Left renal pelvis (tissue), 4 donors: ENCODE measurements at places on chromosomes 13 and 19. TPM values are rescaled to one million over a fixed set of nuclear protein-coding genes. Genes with fewer than 3 reads are reported as not detected.

DNA sequence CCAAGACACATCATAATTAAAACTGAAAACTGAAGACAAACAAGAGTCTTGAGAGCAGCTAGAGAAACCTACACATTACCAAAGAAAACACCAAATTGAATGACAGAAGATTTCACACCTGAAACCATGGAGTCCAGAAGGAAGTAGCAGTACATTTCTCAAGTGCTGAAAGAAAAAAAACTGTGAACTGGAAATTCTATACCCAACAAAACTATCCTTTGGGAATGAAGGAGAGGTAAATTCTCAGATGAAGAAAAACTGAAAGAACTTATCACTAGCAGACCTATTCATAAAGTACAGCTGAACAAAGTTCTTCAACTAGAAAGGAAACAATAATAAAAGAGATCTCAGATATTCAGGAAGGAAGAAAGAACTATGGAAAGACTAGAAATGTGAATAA lies 198.7 kb upstream of the ZNF507 start:
- DNase-seq: no peak

GRCh38 chr13:32969516-32969941 lies 46.7 kb upstream of the KL start:
- DNase-seq: no peak

GRCh38 chr13:42071672-42072419 lies 23.4 kb downstream of the DGKH start:
- DNase-seq: no peak

The MBD3L2 gene
- not detected for polyA plus RNA-seq

GRCh38 chr13:64052521-64052920 lies 2636.9 kb upstream of the PCDH20 start:
- DNase-seq: no peak

DNA sequence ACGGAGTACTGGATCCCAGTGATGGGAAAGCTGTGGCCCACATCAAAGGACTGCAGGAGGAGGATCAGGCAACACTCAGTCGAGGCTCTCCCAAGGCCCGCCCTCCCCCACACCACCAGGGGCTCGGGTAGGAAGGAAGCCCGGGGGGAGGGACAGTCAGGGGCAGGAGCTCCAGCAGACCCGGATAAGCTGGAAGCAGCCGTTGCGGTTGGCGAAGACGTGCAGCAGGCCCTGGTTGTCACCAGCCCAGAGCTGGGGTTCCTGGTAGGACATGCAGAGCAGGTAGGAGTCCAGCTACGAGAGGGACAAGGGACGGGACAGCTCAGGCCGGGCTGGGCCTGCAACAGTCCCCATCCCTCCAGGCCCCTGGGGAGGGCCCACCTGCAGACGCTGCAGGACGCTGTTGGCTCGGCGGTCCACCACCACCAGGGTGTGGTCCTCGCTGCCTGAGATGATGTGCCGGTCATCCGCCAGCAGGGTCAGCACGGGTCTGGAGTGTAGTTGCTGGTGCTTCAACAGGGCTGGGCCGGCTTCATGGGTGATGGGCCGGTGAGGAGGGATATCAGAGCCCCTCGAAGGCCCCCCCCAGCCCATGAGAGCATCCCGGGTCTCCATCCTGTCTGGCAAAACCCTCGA lies 1.9 kb downstream of the GNG14 start:
- no peak for DNase-seq

DNA sequence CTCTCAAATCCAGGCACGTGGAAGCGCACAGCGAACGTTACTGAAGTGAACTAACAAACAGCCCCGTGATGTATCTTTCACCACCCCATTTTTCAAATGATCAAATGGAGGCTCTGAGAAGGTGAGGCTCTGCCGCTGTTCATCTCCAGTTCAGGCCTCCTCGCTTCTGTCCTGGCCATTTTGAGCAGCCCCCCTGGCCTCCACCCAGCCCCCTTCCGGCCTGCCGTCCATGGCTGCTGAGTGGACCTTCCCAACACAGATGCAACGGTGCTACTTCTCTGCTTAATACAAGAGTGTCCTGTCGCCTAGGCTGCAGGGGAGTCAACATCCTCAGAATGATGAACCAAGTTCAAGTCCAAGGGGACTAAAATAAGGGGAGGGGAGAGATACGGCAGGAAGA lies 9.7 kb downstream of the SYDE1 start:
- no peak for DNase-seq

- DNase-seq: no peak
Measured at GRCh38 chr13:49082653-49083536, 107.2 kb downstream of the FNDC3A start.

The CHAF1A gene
- polyA plus RNA-seq: 19.0 TPM

DNA sequence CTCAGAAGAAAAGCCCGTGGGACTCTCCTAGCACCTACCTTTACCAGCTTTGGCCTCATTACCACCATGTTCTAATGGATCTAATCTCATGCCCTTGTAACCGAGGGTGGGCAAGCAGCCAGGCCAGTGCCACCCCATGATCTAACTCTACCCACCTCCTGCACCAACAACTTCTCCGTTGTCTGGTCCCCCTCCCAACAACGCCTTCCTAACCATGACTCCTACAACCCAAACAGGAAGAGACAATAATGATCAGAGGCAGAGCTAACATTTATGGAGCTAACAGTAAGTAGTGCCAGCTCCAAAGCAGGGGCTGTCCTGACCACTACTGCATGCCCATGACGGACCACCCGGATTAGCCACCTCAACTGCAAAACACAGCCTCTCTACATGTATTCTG lies 3.5 kb downstream of the USP12 start:
- no peak for DNase-seq

DNA sequence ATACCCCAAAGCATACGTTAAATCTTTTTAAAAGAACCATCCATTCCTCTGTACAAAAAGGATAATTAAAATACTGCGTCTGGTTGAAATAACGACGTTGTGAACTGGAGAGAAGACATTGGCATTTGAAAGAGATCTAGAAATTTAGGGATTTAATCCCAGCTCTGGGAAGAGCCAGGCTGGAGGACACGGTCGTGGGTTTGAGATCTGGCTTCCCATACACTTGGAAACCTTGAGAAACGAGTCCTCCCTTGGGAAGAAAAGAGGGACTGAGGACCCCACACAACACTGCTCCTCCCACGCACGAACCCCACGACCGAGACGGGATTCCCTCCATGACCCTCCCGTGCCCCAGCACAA lies 625 bp downstream of the ZNF709 start:
- no peak for DNase-seq

The APC2 gene
- 1.1 TPM for polyA plus RNA-seq

DNA sequence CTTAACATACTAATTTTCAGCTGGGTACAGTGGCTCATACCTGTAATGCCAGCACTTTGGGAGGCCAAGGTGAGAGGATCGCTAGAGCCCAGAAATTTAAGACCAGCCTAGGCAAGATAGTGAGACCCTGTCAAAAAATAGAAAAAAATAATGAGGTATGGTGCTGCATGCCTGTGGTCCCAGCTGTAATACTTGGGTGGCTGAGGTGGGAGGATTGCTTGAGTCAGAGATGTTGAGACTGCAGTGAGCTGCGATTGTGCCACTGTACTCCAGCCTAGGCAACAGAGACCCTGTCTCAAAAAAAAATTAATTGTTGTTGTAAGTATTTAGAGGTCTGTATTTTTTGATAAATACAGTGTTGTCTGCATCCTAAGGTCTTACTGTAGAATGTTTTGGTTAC lies 66.8 kb downstream of the FNDC3A start:
- no peak for DNase-seq

The DMKN gene
- 96.7 TPM for polyA plus RNA-seq

The APOE gene
- polyA plus RNA-seq: 51.2 TPM

- DNase-seq: no peak
Measured at GRCh38 chr13:55159765-55160164, 1981.0 kb upstream of the PRR20A start.

DNA sequence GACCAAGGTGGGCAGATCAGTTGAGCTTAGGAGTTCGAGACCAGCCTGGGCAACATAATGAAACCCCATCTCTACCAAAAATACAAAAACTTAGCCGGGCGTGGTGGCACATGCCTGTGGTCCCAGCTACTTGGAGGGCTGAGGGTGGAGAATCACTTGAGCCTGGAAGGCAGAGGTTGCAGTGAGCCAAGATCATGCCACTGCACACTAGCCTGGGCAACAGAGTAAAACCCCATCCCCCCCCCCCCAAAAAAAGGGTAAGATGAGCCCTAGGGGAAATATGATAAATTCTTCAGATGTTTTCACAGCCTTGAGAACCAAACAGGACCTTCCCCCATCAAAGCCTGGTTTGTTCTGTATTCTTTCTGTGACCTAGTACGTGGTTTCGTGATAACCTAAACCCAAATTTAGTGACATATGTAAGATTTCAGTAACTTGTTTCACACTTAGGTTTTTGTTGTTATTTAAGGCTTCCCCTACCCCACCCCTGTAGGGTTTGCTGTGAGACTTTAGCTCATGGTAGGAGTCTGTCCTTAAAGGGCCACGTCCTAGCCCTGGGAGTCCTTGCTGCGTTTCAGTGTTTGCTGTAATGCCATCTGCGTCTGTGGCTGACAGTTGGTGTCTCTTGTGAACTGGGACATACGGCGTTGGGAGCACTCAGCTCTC lies 49.6 kb downstream of the MYO9B start:
- no peak for DNase-seq

- no peak for DNase-seq
Measured at GRCh38 chr13:34578471-34578870, 363.6 kb upstream of the NBEA start.

The CEACAM3 gene
- 0.22 TPM for polyA plus RNA-seq

DNA sequence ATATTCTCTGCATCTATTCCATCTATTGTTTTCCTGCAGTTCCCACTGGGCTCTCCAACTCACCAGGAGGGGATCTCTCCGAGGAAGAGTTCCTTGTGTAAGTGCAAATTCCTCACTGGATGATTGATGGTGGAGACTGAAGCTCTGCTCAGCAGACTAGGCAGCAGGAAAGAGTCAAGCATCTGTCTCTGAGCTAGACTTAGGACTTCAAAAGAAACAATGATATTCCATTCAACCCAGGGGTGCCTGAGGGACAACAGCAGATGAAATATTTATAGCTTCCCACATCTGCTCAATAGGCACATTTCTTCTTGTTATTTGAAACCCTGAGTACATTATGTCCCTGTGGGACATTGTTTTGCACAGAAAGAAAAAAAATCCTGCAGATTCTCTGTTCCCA lies at the start of the genes OR7A5 and OR7C1:
OR7A5 (minus strand) TSS at position 175 of the 400 bp plus-strand sequence. CDS start 6,944 bp downstream, outside the sequence.
OR7C1 (minus strand) TSS at position 175 of the 400 bp plus-strand sequence. CDS start 35,049 bp downstream, outside the sequence.
- DNase-seq: peak; percentile 18

- DNase-seq: no peak
Measured at GRCh38 chr19:23706657-23707056, 19.6 kb upstream of the ZNF675 start.

GRCh38 chr13:26895081-26895807 lies 134.7 kb upstream of the GPR12 start:
- DNase-seq: no peak

- DNase-seq: no peak
Measured at GRCh38 chr19:18390065-18390907, 4.3 kb downstream of the GDF15 start.

DNA sequence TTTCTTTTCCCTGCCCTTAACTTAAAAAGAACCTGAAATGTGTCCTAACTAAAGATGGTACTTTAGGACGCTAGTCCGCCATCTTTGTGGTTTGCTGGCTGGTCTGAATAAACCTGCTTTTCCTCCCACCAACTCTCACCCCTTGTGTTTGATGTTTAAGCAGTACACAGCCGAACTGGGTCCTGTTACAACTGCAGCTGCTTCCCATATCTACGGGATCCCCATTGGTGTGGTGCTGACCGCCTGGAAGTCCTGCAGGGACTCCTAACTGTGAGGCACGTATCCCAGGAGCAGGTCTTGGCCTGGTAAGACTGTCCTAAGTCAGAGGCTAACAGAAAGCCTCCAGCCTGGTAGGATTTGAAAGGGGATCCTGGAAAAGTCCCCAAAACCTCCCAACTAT lies 40.9 kb upstream of the VSTM2B start:
- DNase-seq: no peak

The PSG7 gene
- not detected for polyA plus RNA-seq

DNA sequence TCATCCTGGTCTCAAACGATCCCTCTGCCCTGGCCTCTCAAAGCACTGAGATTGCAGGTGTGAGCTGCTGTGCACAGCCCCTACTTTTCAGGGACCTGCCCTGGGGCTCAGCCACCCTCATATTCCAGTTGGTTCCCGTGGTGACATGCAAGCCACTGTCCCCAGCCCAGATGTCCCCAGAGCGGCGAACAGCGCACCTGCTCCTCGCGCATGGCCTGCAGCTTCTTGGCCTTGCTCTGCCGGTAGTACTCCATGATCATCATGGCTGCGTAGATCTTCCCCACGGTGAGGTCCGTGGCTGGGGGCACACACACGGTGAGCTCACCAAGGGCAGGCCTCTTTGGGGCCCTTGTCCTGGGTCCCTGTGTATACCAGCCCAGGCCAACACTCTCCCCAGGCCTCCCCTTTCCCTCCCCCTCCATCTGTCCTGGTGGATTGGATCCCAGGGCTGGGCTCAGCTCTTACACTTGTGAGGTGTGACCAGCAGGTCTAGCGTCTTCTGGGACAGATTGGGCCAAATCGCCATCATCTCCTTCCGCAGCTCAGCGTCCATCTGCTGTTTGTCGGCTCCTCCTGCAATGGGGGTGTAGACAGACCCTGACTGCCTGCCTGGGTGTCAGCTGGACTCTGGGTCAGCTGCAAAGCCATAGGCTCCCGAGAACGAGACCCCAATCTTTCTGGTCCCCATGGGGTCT lies 64.0 kb downstream of the IER2 start:
- no peak for DNase-seq

DNA sequence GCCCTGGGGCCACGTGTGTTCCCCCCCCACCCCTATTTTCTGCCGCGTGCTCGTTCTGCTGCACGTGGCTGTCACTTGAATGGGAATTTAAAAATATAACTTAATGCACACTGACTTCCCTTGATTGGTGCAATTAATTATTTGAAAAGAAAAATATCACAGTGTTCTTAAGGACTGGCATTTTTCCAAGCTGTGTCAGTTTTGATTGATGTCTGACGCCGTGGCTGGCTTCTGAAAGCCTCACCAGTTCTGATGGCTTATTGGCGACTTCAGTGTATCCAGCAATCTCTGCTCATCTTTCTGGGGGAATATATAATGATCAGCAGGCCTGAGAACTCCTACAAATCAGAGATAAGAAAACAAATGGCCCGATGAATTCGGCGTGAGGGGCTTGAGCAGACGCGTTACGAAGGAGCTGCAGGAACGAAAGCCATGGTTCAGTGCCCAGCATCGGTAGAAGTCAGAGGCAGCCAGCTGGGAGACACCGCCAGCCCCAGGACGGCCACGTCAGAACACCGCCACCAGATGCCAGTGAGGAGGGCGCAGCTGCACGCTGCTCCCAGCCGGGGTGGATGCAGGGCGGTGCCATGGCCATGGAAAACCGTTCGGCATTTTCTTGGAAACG lies 111.2 kb downstream of the KDM4B start:
- DNase-seq: no peak

The CPAMD8 gene
- 59.8 TPM for polyA plus RNA-seq

The COL5A3 gene
- polyA plus RNA-seq: 1.1 TPM
